ENCODE measurements at places on chromosomes 2 and 18.
A peak's percentile ranks its signal among the peaks of the same experiment; 100 is the strongest.

DNA sequence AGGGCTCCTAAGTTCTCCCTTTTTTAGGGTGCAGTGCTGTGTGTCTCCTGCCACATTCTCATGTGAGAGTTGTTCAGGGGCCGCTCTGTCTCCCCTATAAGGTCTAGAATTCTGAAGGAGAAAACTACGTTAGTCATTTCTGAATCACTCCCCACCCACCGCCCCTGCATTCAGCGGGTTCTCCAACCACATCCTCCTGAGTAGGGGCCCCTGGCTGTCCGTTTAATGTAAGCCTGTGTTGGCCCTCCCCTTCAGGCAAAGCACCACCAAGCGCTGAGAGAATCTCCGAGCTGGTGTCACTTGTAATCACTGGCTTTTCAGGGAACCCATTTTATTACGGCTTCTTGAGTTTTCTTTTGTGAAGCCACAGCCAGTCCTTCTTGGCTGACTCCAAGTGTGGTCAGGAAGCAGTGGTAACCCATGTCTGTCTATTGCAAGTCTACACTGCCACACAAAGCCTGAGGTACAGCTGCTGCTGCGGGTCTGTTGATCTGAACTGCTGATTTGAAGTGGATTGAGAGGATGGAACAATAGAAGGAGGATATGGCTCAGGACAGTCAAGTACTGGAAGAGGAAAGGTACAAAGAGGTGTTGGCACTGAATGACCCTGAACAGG is 16.9 kb downstream of the LCT start:
- DNase-seq, result peak; percentile 44

GRCh38 chr2:72762276-72762675 is 63.6 kb downstream of the EXOC6B start:
- no peak for DNase-seq

DNA sequence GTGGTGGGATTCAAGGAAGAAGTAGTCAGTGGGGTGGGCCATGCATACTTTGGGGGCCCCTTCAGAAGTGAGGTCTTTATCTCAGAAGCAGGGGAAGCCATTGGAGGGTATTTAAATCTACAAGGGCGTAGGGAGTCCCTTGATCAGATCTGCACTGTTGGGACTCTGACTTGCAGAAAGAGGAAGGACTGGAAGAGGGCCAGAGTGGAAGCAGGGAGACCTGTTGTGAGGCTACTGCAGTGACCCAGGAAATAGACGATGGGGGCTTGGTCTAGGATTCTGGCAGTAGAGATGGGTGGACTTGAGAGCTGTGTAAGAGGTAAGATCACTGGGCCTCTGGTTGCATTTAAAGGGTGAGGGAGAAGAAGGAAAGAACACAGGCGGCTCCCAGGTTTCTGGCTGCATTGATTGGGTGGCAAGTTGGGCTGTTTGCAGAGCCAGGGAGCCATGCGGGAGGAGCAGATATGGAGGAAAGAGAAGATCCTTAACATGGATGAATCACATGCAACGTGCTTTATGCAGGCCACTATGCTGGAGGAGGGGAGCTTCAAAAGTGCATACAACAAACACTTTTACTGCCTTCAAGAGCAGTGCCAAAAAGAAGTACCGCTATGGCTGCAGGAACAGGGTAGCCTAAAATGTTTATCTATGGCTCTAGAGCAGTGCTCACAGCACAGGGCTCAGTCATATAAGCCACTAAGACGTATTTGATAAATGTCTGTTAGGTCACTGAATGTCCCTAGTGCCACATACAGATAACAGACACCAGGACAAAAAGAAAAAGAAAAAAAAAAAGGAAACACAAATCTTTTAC is 2.3 kb downstream of the SFXN5 start:
- DNase-seq, result no peak

GRCh38 chr2:120226316-120226715 is 3.1 kb upstream of the TMEM185B start:
- no peak for DNase-seq

DNA sequence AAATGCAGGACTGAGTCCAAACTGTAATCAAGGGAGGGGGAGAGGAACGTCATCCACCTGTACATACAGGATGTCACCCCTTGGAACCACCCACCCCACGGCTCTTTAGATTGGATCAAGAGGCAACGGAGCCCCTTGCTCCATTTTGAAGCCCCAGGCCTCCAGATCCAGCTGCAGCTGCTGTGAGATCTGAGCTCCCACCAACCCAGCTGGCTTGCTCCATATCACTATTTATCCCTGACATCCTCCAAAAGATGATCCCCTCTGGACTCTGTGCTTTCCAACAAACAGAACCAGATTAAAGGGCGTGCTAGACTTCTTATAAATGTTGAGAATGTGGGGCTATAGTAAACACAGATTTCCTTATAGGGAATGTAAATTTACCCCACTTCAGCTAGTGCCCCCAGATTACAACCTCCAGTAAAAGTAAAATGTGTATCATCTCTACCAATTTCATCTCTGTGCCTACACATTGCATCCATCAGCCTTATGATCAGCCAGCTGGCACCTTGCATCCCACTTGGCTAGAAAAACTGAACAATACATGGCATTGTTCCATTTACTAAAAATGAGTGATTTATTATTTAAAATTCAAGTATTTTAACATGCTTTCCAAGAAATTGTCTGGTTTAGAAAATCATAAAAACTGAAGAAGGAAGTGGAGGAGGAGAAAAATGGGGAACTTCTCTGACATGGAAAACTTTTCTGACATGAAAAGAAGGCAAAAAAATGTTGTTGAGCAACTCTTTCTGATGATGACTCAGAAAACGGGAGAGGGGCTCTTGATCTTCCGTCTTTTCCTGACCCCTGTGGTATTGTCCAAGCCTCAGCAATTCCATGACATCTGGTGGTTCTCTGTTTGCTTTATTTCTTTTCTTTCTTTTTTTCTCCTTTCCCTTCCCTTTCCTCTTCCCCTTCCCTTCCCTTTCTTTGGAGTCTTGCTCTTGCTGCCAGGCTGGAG is 262.6 kb upstream of the THUMPD2 start:
- DNase-seq, result peak; percentile 49

DNA sequence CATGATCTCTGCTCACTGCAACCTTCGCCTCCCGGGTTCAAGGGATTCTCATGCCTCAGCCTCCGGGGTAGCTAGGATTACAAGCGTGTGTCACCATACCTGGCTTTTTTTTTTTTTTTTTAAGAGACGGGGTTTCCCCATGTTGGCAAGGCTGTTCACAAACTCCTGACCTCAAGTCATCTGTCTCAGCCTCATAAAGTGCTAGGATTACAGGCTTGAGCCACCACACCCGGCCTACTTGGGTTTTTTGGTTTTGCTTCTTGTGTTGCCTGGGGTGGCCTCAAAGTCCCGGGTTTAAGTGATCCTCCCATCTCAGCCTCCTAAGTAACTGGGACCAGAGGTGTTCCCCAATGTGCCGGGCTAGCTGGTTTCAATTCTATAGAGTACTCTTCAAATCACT is 64.6 kb downstream of the NAPG start:
- DNase-seq, result no peak

GRCh38 chr2:16101196-16101595 is 160.8 kb downstream of the MYCN start:
- DNase-seq, result no peak

DNA sequence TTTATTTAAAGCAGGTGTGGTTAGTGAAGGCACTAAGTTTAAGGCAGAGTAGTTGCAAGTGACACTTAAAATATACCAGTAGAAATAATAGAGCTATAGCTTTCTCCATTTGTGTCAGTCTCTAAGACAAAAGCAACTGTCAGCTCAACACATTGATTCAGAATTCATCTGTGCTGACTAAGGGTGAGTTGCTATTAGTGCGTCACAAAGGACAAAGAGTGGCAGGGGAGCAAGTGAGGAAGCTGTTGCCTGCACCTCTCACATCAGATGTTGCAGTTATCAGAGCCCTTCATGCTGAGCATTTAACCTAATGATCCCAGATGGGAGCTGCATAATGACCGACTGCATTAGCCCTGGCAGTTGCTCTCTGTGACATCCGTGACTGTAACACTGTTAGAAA is 138.6 kb downstream of the DTNA start:
- no peak for DNase-seq

DNA sequence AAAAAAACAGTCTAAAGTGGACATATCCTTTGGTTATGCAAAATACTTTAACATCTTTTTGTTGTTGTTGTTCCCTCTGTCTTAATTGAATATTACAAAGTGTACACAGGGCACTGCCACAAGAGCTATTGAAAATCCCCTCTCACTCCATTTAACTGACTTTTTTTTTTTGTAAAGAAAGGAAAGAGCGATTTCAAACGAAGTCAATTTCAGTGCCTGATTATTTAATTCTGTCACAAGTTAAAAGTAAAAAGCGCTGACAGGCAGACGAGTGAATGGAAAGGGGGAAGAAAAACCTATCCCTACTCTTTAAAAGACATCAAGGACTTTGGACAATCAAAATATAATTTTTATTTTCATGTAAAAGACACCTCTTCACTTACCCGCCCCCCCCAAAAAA is 1.9 kb downstream of the FIGN start:
- DNase-seq, result no peak
